ENCODE measurements at places on chromosomes 13 and 19.
A peak's percentile ranks its signal among the peaks of the same experiment; 100 is the strongest.

DNA sequence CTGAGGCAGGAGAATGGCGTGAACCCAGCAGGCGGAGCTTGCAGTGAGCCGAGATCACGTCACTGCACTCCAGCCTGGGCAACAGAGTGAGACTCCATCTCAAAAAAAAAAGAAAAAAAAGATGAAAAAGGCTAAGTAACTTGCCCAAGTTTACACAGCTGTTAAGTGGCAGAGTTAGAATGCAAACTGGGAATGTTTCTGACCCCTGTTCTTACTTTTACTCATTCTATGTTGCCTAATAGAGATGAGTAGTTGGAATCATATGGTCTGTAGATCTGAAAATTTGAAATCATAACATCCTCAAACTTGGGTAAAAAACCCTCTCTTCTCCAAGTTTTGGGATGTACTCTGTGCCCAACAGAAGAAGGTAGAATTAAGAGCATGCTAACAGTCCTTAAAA lies 235.8 kb upstream of the RFC3 start:
- DNase-seq = no peak

- peak; percentile 78 for DNase-seq
These were observed 31.4 kb upstream of the MPHOSPH8 start for GRCh38 chr13:19601749-19602725.

- no peak for DNase-seq
These were observed 2.2 kb upstream of the SCN1B start for GRCh38 chr19:35027851-35028599.

DNA sequence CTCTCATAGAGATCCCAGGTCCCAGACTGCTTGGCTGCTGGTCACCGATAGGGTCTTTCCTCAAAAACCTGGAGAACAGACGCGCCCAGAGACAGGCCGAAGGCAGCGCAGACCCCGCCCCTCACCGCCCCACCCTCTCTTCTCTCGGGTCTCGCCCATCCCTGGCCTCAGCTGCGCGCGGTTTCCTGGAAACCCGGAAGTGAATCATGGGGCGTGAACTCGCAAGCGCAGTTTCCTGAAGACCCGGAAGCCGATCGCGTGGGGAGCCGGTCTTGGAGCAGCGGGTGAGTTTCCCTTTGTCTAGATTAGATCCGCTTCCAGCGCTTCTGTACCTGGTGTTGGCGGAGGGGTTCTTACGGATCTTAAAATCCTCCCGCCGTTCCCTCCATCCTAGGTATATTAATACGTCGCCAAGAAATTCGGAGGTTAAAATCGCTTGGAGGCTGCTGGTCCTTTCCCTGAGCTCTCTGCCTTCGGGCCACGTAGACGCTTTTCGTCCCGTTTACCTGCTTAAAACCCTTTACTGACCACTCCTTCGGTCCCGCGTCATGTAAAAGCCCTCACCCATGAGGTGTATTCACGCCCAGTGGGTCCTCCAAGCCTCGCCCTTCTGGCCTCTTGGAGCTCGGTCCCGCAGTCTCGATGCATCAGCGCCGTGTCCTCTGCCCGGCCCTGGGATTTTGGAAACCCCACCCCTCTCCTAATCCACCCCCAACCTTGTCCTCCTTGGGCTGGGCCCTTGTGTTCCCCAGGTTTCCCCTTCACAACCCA lies at the start of gene ZNF578:
TSS of gene ZNF578 (plus strand) at position 230 of the 771 bp plus-strand sequence. CDS start 48,293 bp downstream, outside the sequence.
- DNase-seq = peak; percentile 81

DNA sequence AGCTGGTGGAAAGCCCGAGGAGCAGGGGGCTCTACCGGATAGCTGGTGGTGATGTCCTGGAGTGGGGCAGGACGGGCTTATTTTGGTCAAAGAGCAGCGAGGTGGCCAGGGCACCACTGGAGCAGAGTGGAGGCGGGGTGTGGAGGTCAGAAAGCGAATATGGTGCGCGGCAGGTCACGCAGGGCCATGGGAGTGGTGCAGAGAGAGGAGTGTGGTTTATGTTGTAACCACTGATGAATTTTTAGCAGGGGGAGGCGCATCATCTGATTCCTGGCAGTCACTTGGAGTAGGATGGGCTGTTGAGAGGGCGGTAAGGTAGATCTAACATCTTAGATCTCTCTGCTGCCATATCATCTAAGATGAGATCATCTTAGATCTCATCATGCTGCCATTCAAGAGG lies 1.4 kb upstream of the ZNF414 start:
- peak; percentile 78 for DNase-seq

DNA sequence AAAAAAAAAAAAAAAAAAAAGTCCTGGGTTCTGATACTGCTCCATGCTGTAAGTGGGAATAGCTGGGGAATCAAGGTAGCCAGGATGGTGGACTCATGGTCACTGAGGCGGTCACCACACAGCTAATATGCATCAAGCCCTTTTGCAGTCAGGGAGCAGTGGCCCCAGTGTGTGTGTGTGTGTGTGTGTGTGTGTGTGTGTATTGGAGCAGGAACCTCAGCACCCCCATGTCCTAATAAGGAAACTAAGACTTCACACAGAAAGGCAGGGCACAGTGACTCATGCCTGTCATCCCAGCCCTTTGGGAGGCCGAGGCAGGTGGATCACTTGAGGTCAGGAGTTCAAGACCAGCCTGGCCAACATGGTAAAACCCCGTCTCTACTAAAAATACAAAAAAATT lies 12.0 kb downstream of the B3GNT3 start:
- no peak for DNase-seq

- DNase-seq = no peak
These were observed 46.4 kb downstream of the PSG3 start for GRCh38 chr19:42693760-42694350.
